ENCODE measurements at places on chromosomes 11 and 22.

DNA sequence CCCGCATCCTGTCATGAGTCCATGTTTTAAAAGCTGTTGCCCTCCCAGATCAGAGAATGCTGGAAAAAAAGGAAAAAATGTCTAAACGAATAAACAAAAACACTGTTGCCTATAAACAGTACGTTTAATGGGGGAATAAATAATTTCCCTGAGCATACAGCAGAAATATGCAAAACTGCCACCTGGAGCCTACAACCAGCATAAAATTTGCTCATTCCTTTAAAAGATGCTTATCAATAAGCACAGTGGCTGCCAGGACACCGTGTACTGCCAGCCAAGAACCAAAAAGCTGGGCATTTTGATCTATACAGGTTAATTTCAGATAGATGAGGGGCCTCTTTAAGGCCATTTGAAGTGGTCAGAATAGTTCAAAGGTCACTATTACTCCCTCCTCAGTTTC, 5.7 kb upstream of the CPT1A start:
- DNase-seq, result no peak

DNA sequence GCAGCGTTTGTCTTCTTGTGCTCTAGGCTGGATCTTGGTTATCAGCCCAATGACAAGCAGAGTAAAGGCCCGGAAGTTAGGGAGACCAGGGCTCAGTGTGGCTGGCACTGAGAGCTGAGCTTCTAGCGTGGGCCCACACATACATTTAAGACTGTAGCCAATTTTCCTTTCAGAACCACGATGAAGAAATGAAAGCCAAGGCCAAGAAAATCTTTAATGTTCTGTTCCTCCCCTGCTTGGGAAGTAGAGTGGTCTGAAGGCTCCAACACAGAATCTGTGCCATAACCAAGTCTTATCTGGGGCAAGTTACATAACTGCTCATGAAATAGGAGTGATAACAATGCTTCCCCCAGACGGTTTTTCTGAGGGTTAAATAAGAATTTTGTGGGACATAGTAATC, 4.7 kb upstream of the ST3GAL4 start:
- DNase-seq, result no peak

GRCh38 chr11:19864141-19865140, 151.8 kb downstream of the NAV2 start:
- no peak for DNase-seq

DNA sequence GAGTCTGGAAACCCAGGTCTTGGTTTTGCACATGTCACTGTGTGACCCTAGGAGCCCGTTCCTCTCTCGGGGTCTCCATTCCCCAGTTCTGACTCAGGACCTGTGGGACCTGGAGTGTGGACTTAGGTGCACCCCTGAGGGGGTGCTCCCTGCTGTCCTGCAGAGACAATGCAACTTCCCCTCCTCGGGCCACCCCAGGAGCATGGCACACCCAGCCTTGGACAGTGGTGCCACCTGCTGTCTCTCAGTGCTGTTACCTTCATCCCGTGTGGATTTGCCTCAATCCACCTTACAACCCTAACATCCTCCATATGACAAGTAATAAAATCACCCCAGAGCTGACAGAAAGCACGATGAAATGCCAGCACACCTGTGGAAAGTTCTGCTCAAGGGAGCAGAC, 27.5 kb upstream of the CRYBB3 start:
- DNase-seq, result no peak

DNA sequence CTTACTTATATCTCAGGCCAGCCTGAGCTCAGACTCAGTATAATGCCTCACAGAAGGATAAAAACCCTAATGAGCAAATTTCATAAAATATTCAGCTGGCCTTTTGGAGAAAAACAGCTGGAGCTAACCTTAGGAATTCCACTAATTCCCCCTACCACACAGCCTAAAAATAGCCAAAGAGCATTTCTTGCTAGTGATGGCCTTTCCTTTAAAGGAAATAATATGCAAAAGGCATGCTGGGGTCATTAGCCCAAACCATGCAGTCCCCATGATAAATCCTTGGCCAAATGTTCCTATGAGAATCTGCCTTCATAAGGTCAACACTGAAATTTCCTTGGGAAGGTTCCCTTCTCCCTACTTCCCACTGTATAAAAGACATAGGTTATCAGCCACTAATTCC, 38.2 kb downstream of the SYTL2 start:
- no peak for DNase-seq

GRCh38 chr11:61543606-61544306, 35.2 kb downstream of the LRRC10B start:
- no peak for DNase-seq

GRCh38 chr11:16215352-16215751, 141.0 kb downstream of the SOX6 start:
- no peak for DNase-seq

GRCh38 chr22:39383841-39384625, 15.5 kb upstream of the TAB1 start:
- DNase-seq, result no peak

- DNase-seq, result no peak
These were observed 23.5 kb downstream of the TUG1 start for GRCh38 chr22:30992565-30992964.

DNA sequence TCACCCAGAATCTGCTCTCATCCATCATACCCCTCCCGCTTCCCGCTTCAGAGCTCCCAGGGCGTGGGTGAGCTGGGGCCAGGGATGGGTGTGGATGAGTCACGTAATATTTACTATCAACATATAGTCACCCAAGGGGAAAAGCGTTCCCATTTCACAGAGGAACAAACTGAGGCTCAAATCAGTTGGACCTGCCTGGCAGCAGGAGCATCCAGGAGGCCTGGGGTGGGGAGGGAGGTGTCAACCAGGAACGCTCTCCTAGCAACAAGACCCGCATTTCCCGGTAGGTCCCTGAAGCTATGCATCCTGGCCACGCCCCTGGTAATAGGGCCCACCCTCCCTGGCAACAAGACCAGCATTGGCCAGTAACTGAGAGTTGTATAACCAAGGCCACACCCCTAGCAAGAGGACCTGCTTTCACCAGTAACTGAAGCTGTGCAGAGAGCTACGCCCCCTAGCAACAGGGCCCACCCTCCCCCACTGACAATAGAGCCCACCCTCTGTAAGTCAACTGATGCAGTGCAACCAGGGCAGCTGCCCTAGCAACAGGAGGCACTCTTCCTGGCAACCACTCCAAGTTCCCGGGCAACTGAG, 32.7 kb upstream of the TXNRD2 start:
- DNase-seq, result no peak

DNA sequence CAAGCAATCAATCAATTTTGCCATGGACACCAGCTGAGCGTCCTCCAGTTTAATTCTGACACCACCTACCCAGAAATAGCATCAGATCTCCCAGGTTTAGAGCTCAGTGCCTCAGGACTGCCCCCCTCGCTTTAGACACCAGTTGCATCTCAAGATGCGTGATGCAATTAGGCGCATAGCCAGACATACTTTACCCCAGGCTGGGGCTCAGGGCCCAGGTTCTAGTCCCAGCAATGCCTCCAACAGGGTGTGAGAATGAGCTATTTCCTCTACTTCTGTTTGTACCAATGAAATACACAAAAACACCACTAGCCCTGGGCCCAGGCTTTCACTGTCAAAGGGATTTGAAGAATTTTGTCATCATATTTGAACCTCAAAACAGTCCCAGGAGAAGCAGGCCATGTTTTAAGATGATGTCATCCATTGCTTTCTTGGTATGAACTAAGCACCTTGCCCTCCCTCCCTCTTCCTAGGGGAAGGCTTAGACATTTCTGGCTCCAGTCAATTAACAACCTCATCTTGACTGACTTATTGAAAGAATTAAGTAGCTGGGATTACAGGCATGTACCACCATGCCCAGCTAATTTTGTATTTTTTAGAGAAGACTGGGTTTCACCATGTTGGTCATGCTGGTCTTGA, 61.5 kb upstream of the INCENP start:
- DNase-seq, result no peak

DNA sequence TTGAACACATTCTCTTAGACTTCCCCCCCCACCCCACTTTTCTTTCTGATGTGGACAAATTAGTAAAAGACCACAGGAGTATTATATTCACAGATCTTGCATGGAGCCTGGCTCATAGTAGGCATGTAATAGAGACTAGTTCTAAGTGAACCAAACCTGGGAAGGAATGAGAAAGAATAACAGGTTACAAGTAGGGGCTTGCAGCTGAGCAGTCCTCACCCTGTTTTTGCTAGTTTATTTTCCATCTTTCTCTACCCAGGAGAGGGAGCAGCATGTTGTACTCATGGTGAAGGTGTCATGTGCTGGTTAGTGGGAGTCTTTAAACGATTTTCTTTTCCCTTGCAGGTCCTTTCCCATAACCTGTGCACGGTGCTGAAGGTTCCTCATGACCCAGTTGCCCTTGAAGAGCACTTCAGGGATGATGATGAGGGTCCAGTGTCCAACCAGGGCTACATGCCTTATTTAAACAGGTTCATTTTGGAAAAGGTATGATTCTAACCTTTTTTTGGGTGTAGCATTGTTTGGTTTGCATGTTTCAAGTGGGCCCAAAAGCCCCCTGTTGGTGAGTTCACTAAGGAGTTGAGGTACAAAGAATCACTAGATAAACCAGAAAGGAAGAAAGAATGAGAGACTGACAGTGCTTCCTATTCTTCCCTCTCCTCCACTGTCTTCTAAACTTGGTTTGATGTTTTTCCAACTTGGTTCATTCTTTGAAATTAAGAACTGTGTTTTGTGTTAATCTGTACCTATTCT, 30.1 kb downstream of the SWAP70 start:
- no peak for DNase-seq

- no peak for DNase-seq
These were observed 800 bp downstream of the KCTD21 start for GRCh38 chr11:78187366-78188285.

DNA sequence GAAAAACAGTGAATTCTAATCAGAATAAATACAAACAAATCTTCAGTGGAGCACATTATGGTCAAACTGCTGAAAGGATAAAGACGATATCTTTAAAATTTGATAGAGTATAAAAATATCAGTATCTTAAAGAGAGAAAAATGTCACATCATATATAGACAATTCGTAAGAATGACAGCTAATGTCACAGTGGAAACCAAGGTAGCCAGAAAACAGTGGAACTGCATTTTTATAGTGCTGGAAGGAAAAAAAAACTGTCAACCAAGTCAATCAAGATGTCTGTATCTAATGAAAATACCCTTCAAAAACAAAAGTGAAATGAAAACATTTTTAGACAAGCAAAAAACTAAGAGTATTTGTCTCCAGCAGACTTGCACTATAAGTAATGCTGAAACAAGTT, 73.4 kb upstream of the HMGXB4 start:
- DNase-seq, result no peak

DNA sequence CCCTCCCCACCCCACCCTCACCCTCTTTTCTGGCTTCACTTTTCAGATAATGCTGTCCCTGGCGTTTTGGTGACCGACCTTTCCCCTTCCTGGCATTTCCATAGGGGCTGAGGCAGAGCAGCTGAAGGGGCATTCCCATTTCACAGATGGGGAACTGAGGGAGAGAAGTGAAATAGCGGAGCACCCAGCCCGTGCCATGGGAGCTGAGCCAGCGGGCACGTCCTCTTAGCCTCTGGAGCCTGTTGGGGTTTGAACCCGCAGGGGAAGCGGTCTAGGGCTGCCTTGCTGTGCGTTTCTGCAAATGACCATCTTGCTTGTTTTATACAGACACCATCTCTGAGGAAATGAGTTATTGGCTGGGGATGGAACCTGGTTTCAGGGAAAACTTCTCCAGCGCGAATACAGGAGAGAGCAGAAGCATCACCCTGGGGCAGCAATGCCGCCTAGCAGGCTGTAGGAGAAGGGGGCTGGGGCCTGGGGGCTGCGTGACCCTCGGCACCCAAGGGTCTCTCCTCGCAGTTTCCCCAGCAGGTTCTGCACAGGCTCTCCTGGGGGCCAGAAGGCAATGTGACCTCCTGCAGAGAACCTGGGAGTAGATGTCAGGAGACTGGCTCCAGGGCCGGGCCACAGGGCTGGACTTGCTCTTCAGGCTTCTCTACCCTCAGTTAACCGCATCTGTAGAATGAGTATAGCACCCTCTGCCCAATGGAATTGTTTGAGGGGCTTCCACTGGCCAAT, 1.5 kb downstream of the PTPRJ start:
- DNase-seq, result no peak

DNA sequence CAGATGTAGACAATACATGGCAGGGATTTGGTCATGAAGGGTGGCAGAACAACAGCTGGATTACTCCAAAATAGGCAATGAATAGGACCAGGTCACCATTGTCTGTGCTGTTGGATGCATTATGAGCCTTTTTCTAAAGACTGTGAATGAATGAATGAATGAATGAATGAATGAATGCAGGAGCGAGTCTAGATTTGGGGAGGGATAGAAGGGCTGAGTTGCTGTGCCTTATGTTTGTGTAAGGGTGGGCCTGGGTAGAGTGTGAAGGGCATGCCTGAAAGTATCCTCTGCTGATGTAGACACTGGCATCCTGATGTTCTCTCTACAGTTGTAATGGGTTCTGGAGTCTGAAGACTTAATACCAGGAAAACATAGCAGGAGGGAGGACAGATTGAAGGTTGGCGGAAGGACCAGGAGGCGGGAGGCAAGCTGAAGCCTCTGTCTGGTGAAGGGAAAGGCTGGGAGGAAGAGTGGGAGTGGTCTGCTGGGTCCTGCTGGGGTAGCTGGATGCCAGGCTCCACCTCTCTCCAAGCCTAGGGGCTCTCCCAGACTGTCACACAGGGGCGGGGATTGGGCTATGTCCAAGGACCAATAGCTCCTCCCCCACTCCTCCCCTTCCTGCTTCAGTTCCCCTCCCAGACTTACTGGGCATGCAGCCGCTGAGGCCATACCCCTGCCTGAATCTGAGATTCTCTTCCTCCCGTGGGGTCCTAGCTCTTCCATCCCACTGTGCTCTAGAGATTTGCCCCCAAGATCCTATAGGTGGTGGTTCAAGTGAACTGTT, 4.8 kb downstream of the TRIM3 start:
- DNase-seq, result peak; percentile 80

GRCh38 chr22:48665311-48665995, 1162.2 kb downstream of the BRD1 start:
- DNase-seq, result no peak

GRCh38 chr11:67255353-67255752, 10.9 kb upstream of the GRK2 start:
- no peak for DNase-seq

GRCh38 chr11:59174664-59175033, 2.7 kb downstream of the DTX4 start:
- DNase-seq, result no peak

GRCh38 chr11:133154076-133154475, 378.2 kb downstream of the OPCML start:
- no peak for DNase-seq

DNA sequence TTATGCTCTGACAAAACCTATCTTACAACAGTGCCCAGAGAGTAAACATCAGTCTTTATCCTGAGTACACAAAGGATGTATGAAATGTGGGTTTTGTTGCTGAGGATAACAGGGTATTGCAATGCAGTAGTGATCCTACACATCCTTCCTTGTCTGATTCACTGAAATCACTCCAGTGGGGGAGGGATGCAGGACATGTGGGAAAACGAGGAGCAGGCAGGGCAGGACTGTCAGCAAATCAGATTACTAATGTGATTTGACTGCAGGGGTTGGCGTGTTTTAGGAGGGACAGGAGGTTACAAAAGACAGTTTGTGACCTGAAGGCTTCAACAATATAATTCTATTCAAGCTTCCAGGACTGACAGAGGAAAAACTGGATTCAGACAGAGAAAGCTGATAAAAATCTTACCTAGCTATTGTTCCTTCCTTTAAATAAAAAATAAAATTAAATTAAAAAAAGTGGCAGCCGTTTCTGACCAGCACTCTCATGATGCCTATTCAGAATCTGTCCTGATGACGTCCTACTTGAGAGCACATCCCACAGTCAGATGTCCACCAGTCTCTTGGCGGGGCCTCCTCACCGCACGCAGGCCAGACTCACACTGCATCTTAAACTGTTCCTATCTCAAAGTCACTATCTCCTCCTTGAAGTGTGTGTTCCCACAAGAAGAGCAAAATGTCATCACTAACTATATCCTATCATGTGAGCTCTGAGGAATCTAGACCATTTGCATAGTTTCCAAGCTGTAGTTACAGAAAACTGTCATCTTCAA, 50.6 kb upstream of the MN1 start:
- DNase-seq, result no peak
